Stimulated activated CD8-positive, alpha-beta memory T cell treated with anti-CD3 and anti-CD28 coated beads, Interleukin-12 subunit alpha, Interleukin-12 subunit beta, amount 100 ng/mL, for 4 hours (primary cell): ENCODE measurements at places on chromosomes 6 and 20.

DNA sequence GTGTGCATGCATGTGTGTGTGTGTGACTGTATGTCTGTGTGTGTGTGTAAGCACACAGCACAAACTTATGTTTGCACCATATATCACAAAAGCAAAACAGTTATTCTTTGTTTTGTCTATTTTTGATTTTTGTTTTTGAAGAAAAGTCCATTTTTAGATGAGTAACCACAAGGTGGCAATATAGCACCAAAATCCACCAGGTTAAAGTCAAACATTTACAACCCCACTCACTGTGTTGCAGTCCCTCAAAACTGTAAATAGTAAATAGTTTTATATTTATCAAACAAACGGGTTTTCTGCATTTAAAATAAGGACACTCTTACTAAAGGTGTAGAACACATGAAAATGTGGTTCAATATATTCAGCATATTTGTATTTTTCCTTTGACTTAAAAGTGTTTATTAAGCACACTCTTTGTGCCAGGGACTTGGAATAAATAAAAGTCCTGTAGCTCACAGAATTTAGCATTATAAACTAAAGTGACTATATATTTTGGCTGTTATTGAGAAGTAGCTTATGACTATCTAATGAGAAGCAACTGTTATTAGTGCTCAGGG lies 118.5 kb downstream of the GFRAL start:
- DNase-seq = no peak

GRCh38 chr20:1371830-1372539 lies 20.9 kb downstream of the FKBP1A start:
- DNase-seq = no peak

GRCh38 chr6:28212510-28213212 lies 12.4 kb upstream of the ZSCAN9 start:
- no peak for DNase-seq

DNA sequence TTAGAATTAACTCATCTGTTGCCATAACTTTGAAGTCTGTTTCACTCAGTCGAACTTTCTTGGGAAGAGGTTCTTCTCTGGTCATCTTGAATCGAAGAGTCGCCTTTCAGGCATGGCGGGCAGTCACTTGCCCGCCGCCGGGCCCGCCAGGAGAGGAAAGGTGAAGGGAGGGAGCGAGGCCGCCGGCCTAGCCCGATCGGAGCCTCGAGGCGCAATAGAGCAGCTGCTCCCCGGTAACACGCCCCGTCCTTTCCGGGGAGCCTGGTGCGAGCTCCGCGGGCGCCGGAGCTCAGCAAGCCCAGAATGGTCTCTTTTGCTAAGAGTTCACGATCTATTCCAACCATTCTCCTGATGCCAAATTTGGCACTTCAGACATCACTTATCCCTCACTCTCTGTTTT lies 591.8 kb downstream of the TFAP2B start:
- no peak for DNase-seq

DNA sequence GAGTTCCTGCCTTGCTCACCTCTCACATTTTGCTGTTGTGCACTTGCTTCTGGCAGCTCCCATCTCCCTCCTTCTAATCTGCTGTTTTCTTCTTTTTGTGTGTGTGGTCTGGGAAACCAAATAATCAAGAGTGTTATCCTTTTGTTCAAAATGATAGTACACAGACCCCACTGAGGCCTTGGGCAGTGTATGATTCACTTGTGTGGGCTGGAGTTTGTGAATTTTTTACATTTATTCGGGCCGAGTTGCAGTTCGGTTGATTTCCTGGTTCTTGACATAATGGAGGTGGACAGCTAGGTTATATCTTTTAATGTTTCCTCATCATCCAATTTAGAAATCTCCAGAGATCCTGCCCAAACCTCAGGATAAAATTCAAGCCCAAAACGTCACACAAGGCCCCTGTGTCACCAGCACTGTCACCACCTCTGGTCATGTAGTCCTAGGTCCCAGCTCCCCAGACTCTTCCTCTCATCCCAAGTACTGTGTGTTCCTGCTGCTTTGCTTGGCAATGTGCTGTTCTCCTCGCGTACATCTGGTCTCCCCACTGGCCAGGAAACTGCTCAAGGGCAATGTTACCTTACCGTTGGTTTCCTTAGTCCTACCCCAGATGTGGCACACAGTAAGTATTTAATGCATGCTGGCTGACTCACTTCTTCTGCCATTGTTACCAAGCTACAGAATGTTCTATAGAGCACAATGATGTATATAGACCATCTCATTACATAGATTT lies 55.7 kb upstream of the PHACTR2 start:
- DNase-seq = no peak

GRCh38 chr6:108762394-108762793 lies 85.8 kb upstream of the ARMC2 start:
- no peak for DNase-seq

DNA sequence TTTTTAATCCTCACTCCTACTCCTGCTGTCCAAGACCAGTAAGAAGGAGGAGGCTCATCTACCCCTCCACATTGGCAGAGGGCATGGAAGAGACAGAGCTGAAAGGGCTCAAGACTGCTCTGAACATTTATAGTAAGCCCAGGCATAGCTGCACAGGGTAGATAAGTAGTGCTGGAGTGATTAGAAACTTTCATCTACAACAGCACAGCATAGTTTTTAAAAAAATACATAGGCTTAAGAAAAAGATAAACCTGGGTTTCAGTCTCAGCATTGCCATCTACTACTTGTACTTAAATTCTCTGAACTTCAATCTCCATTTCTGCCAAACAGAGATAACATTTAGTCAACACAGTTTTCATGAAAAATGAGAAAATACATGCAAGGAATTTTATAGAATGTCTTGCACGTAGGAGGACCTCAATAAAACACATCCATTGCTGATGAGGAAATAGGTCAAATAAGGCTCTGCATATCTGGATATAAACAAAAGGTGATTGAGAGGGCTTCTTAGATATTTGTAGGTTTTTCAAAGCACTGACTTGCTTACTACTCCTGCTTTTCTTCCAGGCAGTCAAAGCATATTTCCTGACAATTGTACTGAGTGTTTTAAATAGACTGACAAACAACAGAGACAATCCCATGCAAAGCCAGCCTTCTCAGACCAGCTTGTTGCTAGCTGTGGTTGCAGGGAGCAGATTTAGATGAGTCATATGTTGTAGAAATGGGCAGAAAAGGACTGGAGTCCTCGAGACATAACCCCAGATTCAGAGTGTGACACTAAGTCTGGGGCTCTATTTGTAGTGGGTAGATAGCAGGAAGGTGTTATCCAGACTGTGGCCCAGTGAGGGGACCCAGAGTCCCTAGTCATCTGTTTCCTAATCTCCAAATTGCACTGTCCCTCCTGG lies 107.4 kb upstream of the TAB2 start:
- DNase-seq = no peak

- DNase-seq = no peak
Measured at GRCh38 chr6:162219266-162219665, 508.3 kb downstream of the PRKN start.

GRCh38 chr6:114941078-114941477 lies 598.3 kb upstream of the HS3ST5 start:
- DNase-seq = no peak

DNA sequence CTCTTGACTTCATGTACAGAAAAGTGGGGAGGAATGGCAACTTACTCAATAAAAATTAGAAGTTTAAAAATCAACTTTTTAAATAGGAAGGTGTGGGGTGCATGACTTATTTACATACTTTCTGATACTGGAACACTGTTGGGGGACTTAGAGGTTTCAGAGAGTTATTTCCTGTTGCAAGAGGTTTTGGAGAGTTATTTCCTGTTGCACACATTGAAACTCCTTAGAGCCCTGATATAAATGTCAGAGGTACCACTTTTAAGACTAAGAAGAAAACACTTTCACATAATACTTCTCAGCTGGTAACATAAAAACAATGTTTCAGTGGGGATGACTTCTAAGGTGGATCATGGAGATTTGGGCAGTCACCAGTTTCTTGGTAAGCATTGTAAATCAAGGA lies 579.9 kb downstream of the MMUT start:
- DNase-seq = no peak

- DNase-seq = no peak
Measured at GRCh38 chr6:41784581-41785171, 2.8 kb upstream of the TOMM6 start.

DNA sequence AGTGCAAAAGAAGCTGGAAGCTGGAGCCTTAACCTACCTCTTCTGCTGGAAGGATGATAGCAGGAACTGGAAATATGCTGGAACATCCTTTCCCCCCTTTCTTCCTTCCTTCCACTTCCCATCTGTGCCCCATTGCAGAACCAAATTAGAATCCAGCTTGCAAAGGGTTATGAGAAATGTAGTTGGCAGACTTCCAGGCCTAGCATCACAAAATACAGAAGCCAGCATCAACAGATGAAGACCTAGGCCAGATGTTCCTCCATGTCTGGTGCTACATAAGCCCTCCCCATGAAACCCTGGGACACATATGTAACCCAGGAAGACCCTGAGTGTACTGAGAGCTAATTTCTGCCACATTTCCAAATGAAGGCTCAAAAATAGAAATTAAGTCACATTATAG lies 40.0 kb upstream of the TFAP2B start:
- no peak for DNase-seq

- DNase-seq = no peak
Measured at GRCh38 chr6:168221000-168221399, 98.6 kb downstream of the DACT2 start.

- DNase-seq = no peak
Measured at GRCh38 chr20:43431134-43431519, 26.6 kb upstream of the SRSF6 start.

DNA sequence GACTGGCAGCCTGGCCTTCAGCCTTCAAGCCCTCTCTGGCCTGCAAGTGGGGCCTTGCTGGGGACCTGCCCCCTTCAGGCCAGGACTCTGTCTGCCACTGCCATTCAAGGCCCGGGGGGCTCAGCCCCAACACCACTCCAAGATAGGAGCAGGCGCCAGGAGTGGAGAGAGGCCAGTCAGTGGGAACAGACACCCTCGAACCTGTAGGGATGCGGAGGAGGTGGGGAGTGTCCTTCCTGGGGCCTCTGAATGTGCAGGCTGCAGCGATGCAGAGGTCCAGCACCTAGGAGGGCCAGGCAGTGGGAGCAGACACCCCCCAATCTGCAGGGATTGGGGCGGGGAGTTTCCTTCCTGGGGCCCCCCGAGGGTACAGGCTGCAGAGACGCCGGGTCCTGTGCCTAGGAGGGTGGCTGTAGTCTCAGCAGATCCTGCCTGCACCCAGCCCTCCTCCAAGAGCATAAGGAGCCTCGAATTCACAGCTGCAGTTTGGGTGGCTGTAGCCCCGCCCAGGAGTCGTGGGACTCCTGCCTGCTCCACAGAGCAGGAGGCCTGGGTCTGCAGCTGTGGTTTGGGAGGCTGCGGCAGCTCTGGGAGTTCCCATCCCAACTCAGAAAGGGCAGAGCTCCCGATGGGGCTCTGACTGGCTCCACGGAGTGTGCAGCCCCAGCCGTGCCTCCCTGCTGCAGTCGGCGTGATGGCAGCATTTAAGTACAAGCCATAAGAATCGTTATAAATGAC lies 33.1 kb downstream of the NR2E1 start:
- no peak for DNase-seq

DNA sequence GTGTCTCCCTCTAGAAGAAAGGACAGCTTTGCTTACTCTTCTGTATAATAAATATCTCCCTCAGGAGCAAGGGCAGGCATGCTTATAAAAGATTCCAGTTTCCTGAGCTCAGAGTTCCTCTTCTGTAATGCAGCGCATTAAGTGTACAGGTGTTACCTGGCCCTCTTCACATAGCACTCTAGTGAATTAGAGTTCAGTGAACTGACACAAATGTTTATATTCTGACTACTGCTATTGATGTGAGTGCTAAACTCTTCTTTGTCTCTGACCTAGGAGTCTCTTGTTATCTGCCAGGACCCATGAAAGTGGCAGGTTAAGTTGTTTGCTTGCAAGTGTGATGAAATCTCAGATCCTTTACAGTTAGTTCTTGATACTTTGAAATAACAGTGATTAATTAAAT lies 33.5 kb downstream of the CYB5R4 start:
- DNase-seq = no peak

DNA sequence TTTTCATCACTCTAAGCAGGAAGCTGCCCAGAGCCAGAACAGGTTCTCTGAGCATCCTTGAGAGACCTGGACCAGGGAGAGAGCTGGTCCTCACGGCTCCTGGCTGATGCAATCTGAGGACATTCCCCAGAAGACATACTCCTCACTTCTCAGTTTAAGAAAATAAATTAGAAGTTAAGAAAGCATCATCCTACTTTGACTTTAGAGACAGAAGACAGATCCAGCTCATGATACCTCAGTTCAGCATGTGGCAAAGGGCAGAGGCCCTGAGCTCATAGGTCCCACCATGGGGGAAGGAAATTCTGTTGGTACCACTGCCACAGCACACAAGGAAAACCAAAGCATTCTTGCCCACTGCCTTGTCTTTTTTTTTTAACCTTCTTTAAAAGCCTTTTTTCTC lies 378.1 kb upstream of the JARID2 start:
- DNase-seq = no peak

GRCh38 chr6:78231002-78231401 lies 578.2 kb downstream of the MEI4 start:
- DNase-seq = no peak

DNA sequence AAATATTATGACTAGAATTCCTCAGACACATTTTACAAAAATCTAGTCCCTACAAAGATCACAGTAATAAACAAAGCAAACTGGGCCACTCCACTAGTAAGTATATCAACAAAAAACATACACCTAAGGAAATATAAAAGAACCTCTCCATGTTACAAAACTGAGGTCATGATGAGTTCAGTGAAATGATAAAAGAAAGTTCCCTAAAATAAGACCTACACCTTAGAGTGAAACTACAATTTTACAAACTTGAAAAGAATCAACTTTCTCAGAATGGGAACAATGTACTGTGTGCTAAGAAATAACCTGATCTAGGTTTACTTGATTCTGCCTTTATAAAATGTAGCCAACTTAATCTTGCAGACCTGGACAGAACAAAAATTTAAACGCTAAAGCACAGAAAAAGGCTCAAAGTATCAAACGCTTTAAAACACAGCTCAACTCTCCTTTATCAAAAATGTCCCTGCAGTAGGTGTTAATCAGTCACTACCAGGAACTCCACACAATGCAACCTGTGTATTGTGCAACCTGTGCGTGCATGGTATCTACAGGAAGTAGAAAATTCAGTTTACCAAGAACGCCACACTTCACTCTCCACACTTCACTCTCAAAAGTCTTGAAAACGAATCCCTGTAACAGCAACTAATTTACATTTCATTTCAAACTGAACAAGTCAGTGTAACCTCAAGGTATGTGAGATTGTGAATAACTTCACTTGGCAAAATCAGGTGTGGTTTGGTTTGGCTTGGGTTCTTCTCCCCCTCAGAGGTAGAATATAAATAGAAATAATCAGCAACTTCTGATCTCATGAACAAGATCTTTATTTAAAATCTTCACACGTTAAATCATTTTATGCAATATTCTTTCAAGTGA lies 1.8 kb downstream of the RALGAPA2 start:
- no peak for DNase-seq

- no peak for DNase-seq
Measured at GRCh38 chr6:113574147-113574546, 283.0 kb upstream of the MARCKS start.
